RPMI7951 (cell line): ENCODE measurements at places on chromosomes 6 and 20. TPM values are rescaled to one million over a fixed set of nuclear protein-coding genes. Genes with fewer than 3 reads are reported as not detected.

Gene GRM1
- total RNA-seq = 0.12 TPM in 1 of 2 replicates, not detected in the other

Gene ZBTB46
- 3.4 and 5.8 TPM in 2 replicates for total RNA-seq

Gene UNC5CL
- total RNA-seq = 0.10 and 0.12 TPM in 2 replicates

Gene SCUBE3
- 0.10 and 0.24 TPM in 2 replicates for total RNA-seq

Gene IRF4
- total RNA-seq = 0.24 and 0.39 TPM in 2 replicates

Gene OR2H1
- total RNA-seq = not detected in 2 replicates

Gene GJA10
- not detected in 2 replicates for total RNA-seq

Gene BTBD3
- 43.7 and 45.3 TPM in 2 replicates for total RNA-seq

Gene COX4I2
- total RNA-seq = not detected in 2 replicates

Gene ARMH2
- not detected in 2 replicates for total RNA-seq

DNA sequence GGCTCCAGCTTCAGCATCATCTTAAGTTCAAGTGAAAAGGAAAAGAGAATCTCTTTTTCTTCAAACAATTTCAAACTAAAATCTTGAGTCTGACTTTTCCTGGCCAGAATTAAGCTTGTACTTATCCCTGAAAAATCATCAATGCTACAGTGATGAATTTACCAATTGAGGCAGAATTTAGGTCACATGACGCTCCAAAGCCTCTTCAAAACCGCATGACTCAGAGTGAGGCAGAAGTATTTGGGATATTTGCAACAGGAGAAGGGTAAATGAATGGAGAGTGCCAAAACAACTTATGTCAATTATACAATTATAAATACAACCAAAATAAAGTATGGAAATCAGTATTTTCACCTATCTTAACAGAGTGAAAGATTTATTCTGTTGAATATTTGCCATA is 515.5 kb downstream of the COL12A1 start:
- peak; percentile 18 for DNase-seq

DNA sequence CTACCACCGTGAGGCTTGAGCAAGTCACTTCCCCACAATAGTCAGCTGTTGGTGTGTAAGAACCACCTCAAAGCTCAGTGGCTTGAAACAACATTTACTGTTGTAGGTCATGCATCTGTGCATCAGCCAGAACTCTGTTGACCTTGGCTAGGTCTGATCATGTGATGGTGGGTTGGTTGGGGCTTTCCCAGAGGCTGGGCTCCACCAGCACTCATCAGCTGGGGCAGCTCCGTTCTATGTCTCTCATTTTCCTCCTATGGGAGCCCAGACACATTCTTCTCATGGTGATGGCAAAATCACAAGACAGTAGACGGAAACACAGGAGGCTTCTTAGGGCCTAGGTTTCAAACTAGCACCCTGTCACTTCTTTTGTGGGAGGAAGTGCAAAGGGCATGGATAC is 42.8 kb upstream of the PSMF1 start:
- no peak for DNase-seq

DNA sequence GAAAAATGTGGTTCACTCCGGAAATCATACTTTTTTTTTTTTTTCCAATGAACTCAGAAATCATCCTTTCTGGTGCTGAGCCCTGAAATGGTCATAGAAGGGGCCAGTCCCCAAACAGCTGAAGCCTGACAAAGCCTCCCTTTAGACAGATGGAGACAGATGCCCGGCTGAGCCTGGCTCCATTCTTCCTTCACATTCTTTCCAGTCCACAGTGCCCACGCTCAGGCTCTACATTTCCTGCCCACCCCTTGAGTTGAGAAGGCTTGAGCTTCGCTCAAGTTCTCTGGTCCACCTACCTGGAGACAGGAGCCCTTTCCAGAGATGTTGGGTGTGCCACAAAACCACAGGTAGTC is 41.2 kb downstream of the KCNK5 start:
- DNase-seq = peak; percentile 7

- DNase-seq = no peak
These were observed 25.7 kb downstream of the DSE start for GRCh38 chr6:116396441-116396840.

GRCh38 chr6:165852676-165853075 is 189.6 kb upstream of the PDE10A start:
- DNase-seq = no peak

- DNase-seq = peak; percentile 27
These were observed 50.1 kb downstream of the SDHAF4 start for GRCh38 chr6:70616728-70617260.

- no peak for DNase-seq
These were observed 204.5 kb downstream of the ERMARD start for GRCh38 chr6:169955731-169956437.

- no peak for DNase-seq
These were observed 46.0 kb upstream of the BHLHE23 start for GRCh38 chr20:63052571-63053431.

DNA sequence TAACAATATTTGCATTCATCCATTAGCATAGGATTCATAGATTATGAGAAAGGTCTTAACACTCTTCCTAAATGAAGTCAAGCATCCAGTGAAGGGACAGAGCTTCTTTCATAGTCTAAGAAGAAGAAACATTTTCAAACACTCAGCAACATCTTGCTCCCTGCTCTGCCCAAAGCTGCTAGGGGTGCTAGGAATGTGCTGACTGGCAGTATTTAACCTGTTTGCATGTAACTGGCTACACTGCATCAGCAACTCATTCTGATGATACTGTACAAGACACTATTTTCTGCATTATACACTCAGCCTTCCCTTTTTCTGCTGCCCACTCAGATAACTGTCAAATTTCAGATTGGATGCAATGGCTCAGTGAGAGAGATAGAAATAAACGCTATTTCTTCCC is 495.1 kb upstream of the ARID1B start:
- no peak for DNase-seq

DNA sequence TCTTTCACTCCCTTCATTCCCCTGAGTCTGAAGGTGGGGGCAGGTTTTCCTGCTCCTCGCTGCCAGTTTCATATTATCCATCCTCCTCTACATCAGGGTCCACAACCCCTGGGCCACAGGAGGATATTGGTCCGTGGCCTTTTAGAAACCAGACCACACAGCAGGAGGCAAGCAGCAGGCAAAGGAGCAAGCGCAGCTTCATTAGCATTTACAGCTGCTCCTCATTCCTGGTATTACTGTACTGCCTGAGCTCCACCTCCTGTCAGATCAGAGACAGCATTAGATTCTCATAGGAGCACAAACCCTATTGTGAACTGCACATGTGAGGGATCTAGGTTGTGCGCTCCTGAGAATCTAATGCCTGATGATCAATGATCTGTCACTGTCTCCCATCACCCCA is 380.3 kb downstream of the ARHGAP18 start:
- DNase-seq = no peak

DNA sequence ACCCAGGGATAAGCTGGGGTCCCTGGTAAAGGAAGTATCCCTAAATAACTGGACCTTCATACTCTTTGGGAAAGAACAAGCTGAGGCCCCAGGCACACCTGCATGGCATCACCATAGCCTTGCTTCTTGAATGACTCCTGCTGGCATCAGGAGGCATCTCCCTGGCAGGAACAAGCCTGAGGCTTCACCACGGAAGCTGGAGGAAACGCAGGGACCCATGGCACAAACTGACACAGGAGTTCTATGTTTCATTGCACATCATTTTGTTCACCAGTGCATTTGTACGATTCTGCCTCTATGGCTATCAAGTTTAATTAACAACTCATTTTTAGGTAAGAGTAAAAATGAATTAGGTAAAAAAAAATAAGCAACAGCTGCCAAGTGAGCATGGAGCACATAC is 619 bp upstream of the PDE7B start:
- DNase-seq = no peak

GRCh38 chr6:147194652-147195411 is 9.4 kb upstream of the STXBP5 start:
- DNase-seq = no peak

GRCh38 chr6:147677647-147678046 is 169.2 kb downstream of the SAMD5 start:
- DNase-seq = no peak

- no peak for DNase-seq
These were observed 333.0 kb downstream of the RFPL4B start for GRCh38 chr6:112680091-112680490.

DNA sequence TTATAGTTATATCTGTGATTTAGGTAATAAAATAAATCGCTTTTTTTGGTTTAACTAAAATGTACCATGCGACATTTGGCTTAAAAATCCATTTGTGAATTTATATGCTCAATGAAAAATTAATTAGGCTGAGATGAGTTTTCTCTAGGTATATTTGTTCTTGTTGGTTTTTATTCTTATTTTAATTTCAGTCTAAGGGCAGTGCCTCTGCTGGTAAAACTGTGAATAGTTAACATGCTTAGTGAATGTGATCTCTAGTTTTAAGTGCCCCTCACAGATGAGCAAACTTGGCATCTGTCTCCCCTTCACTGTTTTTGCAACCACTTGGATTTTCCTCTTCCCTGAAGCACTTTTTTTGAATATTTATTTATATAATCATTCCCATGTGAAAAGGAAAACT is 822.7 kb downstream of the GRIK2 start:
- DNase-seq = no peak

DNA sequence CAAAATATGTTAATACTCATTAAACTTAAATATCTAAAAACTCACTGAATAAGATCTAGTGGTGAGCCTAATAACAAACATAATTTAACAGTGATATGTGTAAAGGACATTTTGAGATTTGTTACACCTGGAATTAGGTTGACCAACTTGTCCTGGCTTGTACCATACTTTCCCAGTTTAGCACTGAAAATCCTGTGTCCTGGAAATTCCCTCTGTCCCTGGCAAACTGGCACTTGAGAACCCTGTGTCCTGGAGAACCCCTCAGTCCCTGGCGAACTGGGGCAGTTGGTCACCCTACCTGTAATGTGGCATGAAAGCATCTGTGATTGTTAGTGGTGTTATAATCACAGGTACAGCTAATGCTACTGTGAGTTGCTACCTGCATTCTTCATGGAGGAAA is 6.9 kb upstream of the PRND start:
- DNase-seq = no peak
